Activated naive CD8-positive, alpha-beta T cell treated with anti-CD3 and anti-CD28 coated beads, Interleukin-2, amount 10 ng/mL, durations not matched to agents 7 days and 5 days (primary cell): ENCODE measurements at places on chromosomes 16 and 17.

DNA sequence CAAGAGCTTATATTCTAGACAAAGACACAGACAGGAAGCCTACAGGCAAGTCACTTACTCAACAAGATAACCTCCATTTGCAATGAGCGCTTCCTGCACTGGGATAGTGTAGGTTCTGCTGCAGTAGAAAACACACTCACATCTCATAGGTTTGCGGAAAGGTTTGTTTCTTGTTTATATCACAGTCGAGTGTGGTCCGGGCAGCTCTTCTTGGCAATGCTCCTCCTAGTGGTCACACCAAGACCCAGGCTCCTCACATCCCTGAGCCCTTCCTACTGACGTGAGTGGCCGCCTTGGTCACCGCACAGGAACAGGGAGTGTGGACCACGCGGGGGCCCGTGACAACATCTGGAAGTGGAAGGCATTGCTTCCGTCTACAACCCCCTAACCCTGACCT is 48.0 kb upstream of the RBFOX3 start:
- no peak for DNase-seq

GRCh38 chr17:67574658-67575293 is 143.0 kb upstream of the NOL11 start:
- no peak for DNase-seq

DNA sequence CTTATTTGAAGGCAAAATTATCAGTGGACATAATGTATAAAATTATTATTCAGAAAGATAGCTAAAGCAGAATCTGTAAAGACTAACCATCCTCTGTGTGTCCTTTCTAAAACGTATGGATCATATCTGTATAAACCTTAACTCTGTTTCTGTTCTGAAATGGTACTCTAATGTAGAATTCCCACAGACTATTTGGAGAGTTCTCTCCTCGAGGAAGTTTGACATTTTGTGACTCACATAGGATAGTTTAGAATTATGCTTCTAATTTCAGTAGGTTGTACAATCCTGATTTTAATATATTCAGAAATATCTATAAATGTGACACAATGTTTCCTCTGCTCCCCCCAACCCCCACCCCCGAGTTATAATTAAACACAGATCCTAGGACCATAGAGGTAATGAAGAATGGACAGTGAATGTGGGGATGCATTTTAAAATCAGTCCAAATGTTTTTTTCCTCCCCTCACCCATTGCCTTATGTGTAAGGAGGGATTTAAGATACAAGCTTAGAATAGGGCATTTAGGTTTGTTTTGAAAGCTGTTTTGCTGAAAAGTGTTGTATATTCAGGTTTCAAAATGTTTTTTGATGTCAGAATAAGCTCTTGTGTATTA is 66.8 kb downstream of the BCAS3 start:
- DNase-seq = no peak

DNA sequence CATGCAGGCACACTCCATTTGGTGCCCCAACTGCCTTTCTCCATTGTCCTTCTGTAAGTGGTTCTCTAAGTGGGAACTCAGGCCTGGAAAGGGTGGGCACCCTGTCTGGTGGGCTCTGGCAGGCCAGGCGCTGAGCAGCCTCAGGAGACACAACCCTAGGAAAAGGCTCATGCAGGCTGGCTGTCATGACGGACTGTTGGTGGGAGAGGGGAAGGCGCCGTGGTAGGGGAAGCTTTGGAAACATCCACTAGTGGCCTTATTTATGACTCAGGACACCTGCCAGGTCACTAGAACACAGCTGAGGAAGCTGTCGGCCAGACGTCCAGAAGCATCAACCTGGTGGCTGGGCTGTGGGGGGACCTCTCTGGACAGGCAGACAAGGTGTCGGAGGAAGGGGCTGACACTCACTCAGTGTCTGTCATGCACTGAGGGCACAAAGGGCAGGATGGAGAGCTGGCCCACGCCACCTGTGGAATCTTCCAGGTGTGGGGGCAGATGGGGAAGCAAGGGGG is 216.0 kb downstream of the SEC14L1 start:
- DNase-seq = peak; percentile 28

- no peak for DNase-seq
Observed at GRCh38 chr16:67873435-67874370, 851 bp downstream of the EDC4 start.

- no peak for DNase-seq
Observed at GRCh38 chr17:17109907-17110306, 67.7 kb downstream of the MPRIP start.

- peak; percentile 91 for DNase-seq
Observed at GRCh38 chr17:44947461-44948314, at the start of gene KIF18B. TSS of gene KIF18B (minus strand) at chr17:44947773. CDS start at chr17:44936344, 11,429 bp downstream.

DNA sequence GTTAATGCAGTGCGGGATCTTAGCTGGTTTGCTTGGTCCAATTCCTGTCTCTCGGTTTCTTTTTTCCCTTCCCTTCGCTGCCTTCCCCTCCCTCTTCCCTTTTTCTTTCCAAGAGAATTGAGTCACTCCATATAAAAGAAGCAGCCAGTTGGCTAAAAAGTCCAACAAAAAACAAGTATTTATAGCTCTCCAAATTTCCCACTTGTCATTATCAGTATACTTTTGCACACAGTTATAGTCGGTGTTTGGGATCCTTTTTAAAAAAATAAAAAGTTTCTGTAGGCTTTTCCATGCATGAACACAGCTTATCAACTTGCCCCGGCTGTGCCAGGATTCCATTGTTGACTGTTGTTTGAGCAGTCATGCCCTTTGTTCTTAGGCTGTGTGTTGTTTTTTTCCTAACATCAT is 24.9 kb downstream of the HMOX2 start:
- DNase-seq = no peak

- no peak for DNase-seq
Observed at GRCh38 chr16:2973605-2974318, 4.6 kb downstream of the PAQR4 start.

DNA sequence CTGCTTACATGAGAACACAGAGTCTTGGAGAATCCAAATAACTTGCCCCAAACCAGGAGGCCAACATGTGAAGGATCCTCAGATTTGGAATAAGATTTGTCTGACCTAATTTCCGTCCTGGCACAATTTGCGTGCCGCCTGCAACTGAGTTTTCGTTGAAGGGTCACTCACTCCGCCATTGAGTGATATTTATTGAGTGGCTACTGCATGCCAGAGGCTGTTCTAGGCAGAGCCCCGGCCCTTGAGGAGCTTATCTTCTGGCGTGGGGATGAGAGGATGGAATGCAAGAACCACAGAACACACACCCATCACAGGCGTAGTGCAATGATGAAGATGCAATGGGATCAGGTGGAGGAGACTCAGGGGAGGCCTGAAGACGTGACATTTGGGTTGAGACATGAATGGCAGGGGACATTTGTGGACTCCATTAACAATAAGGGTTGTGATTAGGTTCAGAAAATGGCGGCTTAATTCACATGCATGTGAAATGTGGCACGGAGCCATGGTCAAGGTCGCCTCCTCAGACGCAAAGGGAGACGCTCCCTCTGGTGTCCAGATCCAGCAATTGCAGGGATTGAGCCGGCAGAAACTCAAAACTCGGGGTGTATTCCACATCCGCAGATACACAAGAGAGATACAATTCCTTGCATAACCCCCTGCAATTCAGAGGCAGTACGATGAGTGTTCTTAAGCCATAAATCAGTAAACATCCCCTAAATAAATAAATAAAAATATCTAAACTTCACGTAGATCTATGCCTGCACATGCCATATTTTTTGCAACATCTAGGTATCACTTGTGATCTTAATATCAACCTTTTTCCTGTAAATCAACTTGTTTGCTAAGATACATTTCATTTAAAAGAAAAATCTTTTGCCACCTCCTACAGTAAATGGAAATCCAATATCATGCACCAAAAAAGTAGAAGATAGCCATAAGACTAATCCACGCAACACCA is 57.9 kb upstream of the CACNG4 start:
- peak; percentile 57 for DNase-seq

- no peak for DNase-seq
Observed at GRCh38 chr17:53630638-53631037, 192.1 kb upstream of the KIF2B start.

GRCh38 chr17:7530023-7530900 is 18.6 kb upstream of the TNFSF12 start:
- no peak for DNase-seq

DNA sequence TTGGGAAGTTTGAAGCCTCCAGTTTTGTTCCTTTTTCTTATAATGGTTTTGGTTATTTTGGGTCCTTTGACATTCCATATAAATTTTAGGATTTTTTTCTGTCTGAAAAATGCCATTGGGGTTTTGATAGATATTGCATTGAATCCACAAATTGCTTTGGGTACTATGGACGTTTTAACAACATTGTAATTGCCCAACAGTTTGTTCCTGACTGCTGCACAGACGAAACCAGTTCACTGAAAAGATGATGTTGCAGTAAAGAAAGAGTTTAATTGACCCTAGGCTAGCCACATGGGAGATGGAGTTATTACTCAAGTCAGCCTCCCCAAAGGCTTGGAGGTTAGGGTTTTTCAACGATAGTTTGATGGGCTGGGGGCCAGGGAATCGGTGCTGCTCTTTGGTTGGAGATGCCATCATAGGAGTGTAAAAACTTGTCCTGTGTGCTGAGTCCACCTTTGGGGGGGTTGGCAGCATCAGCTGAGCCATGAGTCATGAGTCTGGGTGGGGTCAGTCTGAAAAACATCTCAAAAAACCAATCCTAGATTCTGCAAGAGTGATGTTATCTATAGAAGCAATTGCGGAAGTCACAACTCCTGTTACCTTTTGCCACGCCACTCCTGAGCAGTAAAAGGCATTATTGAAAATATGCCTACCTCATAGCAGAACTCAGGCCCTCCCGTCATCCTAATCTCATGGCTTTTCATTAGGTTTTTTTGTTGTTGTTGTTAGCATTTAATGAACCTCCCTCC is 2.7 kb upstream of the PRSS41 start:
- DNase-seq = no peak

DNA sequence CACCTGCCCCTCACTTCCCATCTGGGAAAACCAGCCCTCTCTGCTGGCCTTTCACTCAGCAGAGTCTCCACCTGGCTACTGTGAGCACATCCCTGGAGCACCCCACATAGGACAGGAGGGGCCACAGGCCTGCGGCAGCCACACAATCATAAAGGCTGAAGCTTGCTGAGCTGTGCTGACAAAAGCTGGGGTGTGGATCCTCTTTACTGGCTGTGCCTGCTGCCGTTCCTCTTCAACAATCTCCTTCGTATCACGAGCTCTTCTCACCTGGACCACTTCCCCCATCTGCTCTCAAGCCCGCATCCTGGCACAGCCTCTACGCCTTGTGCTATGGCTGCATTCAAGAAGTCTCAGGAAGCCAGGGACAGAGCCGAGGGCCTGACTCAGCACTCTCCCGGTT is 86.1 kb downstream of the ZNF778 start:
- DNase-seq = no peak

GRCh38 chr17:73430165-73430680 is 118.4 kb upstream of the CDC42EP4 start:
- no peak for DNase-seq

DNA sequence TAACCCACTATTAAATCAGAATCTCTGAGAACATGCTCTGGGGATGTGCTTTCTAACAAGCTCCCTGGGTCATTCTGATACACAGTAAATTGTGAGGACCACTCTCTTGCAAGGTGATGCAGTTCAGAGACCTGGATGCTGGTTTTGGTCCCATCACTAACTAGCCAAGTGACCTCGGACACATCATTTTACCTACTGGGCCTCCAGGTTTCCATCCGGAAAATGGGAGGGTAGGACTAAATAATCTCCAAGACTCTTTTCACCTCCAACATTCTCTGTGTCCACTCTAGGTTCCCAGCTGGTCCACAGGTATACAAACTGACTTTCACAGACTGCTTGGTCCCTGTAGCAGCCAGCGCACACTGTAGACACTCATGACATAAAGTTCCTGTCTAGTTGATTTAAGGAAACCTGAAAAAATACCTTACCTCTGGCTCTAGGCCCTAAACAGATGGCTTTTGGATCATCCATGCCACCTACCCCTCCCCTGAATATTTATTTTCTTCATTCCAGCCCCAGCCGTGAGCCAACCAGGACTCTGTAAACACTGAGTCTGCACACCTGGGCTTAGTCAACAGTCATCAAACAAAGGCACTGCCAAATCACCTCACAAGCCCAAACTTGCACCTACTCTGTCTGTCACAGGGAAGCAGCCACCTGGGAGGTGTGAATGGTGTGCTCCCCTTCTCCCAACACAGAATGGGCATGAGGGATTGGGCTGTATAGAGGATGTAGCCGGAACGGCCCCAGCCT is 51.3 kb upstream of the MRPS23 start:
- no peak for DNase-seq

DNA sequence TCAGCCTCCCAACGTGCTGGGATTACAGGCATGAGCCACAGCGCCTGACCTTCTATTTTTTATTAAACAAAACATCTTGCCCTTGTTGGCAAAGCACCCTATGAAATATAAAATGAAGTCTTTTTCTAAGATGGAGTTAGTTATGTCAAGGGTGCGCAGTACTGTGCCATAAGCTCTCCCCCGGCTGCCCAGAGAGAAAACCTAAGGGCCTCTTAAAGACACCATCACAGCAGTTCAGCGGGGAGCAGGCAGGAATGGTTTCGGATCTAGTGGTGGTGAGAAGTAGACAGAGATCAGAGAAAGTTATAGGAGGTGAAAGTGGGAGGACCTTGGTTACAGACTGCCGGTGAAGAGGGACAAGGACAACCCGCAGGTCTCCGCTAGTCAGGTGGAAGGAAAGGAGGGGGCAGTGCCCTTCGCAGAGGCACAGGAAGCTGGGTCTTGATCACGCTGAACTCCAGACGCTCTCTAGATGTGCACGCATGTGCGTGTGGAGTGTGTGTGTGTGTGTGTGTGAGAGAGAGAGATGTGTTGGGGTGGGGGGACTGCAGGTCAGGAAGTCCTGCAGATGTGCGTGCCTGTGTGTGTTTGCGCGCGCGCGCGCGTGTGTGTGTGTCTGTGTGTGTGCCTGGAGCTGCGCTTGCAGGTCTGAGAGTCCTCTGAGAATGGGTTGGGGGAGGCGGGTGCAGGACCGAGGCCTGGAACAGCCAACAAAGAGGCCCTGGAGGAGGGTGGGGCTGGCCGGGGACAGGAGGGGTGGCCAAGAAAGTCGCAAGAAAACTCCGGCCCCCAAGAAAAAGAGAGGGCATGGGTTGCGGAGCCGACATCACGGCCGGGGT is 748 bp upstream of the CMTM3 start:
- peak; percentile 82 for DNase-seq
